ENCODE measurements at places on chromosomes 1 and 21. TPM values are rescaled to one million over a fixed set of nuclear protein-coding genes. Genes with fewer than 3 reads are reported as not detected.

GRCh38 chr1:43348809-43349593 is 9.8 kb upstream of the CDC20 start:
- peak; percentile 67 for DNase-seq

DNA sequence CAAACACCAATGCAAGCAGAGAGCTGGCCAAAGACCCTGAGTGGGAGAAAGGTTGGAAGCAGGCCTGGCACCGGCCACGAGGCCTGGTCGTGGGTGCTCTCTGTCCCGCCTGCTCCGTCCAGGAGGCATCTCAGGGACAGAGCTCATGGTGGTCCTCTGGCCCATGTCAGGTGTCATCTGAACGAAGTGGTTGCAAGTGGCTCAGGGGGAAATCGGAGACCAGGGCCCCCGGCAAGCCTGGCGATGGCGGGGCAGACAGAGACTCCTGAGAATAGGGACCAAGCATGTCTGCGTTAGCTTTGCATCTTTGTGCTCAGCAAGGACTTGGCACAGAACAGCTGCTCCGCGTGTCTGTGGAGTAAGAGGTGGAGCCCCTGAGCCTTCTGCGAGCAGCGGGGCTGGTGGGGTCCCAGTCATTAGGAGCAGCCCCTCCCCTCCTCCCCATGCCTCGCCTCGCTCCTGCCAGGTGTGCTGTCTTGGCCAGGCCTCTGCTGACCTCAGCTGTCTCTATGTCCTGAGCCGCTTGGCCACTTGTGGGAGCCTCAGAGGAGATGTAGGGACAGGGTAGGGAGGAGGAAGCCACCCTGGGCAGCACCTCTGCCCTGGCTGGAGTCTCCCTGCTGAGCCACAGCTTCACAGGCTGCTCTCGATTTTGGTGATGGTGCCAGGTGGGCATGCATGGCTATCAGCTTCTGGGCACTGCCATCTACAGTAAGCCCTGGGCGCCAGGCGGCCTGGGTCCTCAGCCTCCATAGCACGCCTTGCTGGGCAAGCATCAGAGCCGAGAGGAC is 362.9 kb upstream of the VAMP3 start:
- no peak for DNase-seq

GRCh38 chr1:48093696-48094528 is 96.7 kb upstream of the TRABD2B start:
- peak; percentile 80 for DNase-seq

DNA sequence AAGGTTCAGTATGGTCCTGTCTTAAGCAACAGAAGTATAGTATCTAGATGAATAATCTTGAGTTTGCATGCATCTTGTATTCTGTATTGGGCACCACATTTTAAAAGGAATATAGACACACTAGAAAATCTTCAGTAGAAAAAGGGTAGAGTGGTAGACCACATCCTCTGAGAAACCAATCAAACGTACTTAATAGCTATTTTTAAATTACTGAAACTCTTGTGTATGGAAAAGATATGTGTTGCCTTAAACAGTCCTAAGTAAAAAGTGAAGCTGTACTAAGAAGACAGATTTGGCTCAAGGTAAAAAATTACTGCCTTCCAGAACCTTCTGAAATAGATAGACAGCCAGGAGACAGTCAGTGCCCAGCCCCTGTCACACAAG is 3.1 kb downstream of the CTXND2 start:
- DNase-seq, result no peak

DNA sequence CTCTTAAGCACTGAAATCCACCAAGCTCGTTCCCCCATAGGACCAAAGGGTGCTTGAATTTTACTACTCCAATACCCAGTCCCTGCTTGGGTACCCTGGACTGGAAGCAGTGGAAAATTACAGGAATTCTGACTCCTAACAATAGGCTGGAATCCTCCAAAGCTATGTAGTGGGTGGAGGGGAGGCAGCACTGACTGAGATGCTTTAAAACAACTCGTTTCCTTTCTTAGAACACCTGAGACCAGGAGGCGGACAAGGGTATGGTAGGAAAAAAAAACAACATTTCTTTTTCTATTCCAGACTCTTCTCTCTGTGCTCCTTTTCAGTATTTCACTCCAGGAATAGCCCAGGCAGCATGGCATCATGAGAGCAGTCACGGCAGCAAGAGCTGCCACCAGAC is 2.3 kb downstream of the PEF1 start:
- no peak for DNase-seq

DNA sequence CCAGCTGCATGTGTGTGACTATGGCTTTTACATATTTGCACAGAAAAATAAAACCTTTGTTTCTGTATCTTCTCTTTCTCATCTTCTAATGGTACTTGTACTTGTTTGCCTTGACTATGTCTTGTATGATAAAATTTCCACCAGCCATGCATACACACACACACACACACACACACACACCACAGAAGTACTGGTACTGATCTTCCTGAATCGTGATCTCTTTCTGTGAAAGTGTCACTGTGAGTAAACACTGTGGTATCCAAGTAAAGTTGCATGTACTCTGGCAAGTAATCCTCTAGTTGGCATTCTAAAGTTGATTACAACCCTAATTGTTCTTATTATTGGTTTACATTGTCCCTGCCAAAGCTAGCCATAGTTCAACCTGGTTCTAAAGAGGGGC is 176.7 kb downstream of the CRB1 start:
- DNase-seq, result peak; percentile 13

DNA sequence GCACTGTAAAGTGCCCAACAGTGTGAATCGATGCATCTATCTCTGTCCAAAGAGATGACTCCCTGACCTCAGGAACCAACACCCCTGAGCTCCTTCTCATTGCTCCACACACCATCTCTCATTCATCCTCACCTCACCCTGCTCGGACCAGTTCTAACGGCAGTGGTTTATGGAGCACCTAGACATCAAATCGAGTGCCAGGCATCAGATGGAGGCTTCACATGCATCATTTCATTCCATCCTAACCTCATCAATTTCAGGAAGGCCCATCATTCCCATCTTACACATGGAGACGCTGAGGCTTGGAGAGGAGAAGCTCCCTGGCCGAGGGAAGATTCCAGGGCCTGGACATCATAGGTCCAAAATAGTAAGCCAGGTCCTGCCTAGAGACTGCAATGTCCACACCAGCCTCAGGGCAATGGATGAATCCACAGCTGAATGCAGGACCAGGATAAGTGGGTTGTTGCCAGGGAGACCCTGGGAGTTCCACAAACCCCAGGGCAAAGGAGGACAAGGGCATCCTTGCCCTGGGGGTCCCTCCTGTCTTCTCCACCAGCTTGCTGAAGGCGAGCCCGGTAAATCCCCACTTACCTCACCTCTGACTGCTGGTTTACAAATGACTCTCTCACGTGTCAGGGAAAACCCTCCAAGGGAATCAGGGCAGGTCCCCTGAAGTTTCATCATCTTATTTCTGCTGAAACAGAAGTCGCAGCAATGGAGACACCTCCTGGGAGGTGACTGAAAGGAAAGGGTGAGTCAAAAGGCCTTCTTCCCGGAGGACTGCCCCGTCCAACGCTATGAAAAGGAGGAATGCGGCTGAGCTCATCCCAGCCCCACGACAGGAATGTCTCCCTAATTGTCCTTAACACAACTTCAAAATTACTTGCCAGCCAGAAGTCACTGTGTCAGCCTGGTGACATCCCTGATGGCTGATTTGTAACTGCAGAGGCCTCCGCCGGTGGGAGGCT is 9.0 kb upstream of the IFFO2 start:
- peak; percentile 80 for DNase-seq

GRCh38 chr1:182625719-182626504 is 21.7 kb upstream of the RGS16 start:
- DNase-seq, result peak; percentile 61

- DNase-seq, result no peak
These were observed 461.1 kb downstream of the DSCAM start for GRCh38 chr21:40385883-40386282.

GRCh38 chr1:56638248-56638647 is 6.9 kb upstream of the PRKAA2 start:
- no peak for DNase-seq

GRCh38 chr1:44261962-44262361 is 48.7 kb downstream of the DMAP1 start:
- DNase-seq, result no peak

- no peak for DNase-seq
These were observed 15.2 kb upstream of the PDIK1L start for GRCh38 chr1:26096471-26096870.

DNA sequence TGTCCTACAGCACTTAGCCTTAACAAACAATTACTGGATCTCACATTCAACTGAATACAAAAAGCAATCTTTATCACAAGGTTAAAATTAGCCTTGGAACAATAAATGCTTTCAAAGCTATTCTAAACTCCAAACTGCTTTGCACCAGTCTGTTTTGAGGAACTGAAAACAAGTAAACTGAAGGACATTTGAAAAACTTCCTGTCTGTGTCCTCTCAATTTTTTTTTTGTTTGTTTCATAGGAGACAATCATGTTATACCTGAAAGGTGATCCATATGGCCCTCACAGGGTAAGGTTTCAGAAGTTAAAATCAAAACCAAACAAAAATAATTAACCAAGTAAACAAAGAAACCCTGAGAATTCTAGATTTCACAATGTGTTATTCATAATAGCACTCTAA is 459.1 kb downstream of the DPYD start:
- no peak for DNase-seq

DNA sequence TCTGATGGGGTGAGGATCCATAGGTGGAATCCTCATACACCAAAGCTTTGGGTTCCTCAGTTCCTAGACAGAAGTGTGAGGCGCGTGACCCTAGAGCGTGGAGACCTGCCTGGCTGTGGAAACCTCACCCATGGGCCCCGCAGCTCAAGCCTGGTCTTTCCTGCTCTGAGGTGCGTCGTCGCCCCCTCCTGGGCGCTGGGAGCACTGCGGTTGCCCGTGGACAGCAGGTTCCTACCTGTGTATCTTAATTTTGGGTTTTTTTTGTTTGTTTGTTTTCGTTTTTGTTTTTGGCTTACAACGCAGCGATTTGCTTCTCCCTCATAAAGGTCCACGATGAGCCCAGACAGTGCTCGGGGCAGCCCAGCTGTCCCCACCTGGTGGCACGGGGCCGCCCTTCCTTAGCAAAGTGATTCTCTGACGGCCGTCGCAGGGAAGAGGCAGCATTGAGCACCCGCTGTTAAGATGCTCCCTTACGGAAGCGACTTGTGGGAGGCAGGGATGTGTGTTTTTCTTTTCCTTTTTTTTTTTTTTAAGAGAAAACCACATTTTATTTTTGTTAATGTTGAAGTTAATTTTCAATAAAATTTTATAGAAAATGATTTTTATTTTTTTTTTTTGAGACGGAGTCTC is 36.5 kb upstream of the TRAPPC10 start:
- peak; percentile 44 for DNase-seq

- DNase-seq, result peak; percentile 70
These were observed 17.7 kb downstream of the IVL start for GRCh38 chr1:152926091-152926490.

GRCh38 chr21:14243874-14244273 is 27.9 kb downstream of the RBM11 start:
- DNase-seq, result no peak

DNA sequence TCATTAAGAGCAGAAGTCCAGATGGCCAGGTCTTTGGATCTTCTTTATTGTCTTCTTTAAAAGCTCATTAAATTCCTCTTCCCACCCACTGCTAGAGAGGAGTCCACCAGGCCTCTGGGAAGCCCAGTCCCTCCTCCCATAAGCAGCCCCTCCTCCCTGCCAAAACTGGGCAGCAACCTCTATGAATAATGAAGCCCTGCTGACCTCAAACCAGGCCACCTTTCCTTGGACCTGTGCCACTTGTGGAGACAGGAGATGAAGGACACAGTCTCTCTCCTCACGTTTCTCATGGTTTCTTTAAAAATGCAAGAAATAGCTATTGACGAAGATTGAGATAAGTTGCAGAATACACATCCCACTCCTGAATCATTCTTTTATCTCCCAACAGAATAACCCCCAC is 112.8 kb downstream of the EDEM3 start:
- DNase-seq, result no peak

- no peak for DNase-seq
These were observed 71.9 kb downstream of the CD34 start for GRCh38 chr1:207839083-207839413.

DNA sequence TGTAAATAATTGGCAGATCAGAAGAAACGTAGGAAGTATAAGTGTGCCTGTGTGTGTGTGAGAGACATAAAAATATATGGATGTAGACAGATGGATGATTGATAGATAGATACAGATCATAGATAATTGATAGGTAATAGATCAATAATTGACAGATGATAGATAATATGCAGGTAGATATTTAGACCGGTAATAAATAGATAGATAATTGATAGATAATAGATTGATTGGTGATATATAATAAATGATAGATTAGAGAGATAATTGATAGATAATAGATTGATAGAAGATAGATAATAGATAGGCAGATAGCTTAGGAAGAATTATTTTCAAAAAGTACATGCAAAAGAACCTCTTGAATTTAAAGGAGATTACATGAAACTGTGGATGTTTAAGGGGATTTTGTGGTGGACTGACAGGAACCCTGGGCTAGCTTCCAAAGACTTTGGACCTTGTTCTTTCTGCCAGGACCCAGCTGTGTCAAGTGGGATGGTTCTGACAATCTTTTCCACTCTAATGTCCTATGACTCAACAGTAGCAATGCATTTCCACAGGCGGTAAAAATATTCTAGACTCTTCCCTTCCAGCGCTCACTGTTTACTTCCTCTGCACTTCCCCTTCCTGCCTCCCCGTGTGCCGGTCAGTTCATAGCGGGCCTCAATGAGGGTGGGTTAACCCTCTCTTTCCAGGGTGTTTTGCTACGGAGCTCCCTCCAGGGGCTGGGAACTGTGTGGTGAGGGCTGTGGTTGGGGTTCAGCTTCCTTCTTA is 39.4 kb downstream of the KCNJ15 start:
- DNase-seq, result no peak

- DNase-seq, result peak; percentile 40
These were observed 1.1 kb downstream of the GABPA start for GRCh38 chr21:25735646-25736597.

DNA sequence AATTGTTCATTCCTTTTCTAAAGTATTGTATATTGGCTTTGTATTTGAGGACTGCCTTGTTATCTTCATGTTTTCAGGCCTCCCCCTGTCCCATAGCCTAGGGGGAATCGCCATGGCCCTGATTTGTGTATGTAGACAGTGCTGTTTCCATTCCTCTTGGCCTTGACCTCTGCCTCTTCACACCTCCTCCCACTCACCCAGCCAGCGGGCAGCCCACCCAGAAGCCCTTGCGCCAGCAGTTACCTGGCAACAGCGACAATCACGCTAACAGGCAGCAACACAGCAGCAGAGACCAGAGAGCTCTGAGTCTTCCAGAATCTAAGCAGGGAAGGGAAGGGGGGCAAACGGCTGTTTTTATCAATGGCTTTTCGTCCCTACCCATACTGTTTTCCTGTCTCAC is 50.0 kb upstream of the NPL start:
- no peak for DNase-seq

TAS1R1 gene
- total RNA-seq, result not detected

ROR1 gene
- 0.26 TPM for total RNA-seq

DPH2 gene
- total RNA-seq, result 31.9 TPM

HSPB7 gene
- under 0.01 TPM for total RNA-seq

LELP1 gene
- total RNA-seq, result not detected

TMEM240 gene
- total RNA-seq, result 0.64 TPM

ITGB3BP gene
- total RNA-seq, result 16.9 TPM

NPPA gene
- not detected for total RNA-seq

URB2 gene
- total RNA-seq, result 15.3 TPM

CAMK1G gene
- total RNA-seq, result not detected

Data from bronchial epithelial cell (primary cell).